ENCODE measurements at places on chromosomes 3 and 15.
A peak's percentile ranks its signal among the peaks of the same experiment; 100 is the strongest.

DNA sequence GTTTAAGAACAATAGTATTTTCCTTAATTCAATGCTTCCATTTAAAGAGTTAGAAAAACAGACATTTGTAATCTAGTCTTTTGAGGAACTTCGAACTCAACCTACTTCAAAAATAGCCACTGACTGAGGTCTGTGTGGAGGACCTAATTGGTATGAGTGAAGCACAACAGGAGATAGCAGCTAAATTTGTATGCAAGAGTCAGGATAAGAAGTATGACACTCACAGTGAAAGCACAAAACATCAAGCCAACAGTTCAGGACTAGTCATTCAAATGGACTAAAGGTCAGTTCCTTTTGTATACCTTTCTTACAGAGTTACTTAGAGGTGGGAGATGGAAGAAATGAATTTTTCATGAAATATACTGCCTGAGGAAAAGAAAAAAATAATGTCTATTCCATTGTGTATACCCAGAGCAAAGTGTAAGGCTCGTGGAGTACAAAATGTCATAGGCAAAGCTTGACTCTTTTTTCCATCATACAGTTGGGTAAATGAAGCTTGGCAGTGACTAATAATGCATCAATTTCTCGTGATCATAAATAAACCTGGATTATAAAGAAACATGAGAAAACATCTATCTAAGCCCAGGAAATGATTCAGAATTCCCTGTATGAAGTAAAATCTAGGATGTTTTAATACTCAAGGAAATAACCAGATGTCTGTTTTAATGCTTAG lies 1005.2 kb upstream of the CADM2 start:
- no peak for DNase-seq

GRCh38 chr15:48120745-48121144 lies at the start of gene SLC24A5:
TSS of gene SLC24A5 (plus strand) at chr15:48120990. CDS start at chr15:48121045, 55 bp downstream.
- DNase-seq = no peak

DNA sequence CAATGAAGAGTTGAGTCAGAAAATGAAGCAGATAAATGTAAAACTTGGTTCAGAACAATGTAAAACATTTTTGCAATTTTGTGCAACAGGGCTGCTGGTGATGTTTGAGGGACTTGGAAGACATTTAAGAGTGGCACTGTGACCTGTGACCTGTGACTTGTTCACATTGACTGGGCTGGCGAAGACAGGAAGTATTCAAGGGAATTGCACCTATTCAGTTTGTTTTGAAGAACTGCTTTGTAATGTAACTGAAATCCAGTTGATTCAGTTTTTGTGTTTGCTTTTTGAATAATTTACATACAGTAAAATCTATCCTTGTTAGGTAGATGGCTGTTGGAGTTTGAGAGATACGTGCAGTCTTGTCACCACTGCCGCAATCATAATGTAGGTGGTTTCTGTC lies 35.4 kb downstream of the MCTP2 start:
- DNase-seq = no peak

DNA sequence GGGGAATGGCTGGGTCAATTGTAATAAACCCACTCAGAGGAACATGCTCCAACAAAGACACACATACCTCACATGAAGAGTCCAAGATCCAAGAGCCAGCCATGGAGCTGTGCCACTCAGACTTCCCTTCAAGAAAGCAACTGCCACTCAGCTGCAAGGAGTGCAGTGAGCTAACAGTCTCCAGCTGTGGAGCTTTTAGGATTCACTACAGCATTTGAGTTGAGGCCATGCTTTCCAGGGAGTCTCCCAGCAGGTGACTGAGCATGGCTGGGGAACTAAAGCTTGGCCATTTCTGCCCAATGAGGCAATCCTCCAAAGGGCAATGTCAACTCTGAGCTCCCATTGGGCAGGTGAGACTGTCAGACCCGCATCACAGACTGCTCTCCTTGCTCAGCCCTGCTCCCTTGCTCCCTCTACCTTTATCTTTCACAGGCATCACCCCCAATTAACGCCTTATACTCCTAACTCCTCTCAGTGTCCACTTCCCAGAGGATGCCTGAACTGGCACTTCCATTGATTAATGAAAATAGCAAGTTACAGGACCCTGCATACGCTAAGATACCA lies 165.3 kb upstream of the CTNNB1 start:
- no peak for DNase-seq

GRCh38 chr3:123084738-123085237 lies 18.0 kb downstream of the PDIA5 start:
- no peak for DNase-seq

DNA sequence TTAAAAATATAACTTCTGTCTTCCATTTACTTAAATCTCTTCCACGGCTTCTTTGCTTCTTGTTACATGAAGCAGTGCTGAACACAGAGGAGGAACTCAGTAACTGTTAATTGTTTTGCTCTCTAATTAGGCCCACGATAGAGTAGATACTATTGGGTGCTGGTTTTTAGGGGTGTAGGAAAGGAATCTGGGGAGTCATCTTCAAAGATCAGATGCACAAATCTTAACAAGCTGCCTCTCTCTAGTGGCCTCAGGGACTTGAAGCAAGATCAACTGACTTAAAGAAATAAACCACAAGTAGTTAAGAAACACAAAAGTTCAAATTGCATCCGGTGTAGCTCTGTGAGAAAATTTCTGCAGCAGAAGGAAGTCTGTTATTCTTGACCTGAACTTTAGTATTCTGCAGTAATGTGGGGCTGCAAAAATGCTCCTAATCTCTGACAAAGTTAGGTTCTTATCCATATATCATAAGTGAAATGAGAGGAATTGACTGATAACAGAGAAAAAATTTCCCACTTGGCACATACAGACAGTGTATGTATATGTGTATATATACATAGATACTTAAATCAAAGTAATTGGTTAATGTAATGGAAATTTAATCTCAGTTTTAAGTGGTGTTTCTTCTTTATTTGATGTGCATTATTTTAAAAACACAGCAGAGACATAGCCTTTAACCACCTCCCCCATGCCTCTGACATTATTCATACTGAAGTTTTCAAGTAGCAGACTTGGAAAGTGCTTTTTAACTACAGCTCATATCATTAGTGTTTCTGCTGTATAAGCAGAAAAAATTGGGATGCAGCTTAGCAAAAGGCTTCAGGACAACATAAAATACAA lies 51.8 kb downstream of the CHST2 start:
- DNase-seq = peak; percentile 81

GRCh38 chr3:183991403-183991802 lies 26.3 kb downstream of the ABCC5 start:
- DNase-seq = peak; percentile 43

DNA sequence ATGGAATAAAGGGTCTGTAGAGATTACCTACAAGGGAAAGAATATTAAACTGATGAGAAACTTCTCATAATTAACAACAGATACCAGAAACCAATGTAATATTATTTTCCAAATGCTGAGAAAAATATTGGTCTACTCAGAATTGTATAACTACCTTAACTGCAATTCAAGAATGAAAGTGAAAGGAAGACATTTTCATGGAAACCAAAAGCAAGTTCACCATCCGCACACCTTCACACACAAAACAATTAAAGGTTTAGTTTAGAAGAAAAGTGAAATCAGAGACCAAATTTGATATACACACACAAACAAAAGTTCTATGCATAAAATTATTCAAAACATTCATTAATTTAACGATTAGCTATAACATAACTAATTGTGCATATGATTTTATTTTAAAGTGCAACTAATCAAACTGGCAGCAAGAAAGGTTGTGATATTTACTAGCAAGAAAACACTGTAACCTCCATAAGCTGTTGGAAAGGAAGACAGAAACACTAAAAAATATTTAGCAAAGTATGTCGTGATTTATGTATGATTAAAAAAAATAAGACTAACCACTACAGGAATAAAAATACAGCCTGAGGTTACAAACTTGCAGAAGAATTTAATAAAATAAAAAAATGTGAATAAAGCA lies 395.5 kb downstream of the FGF12 start:
- no peak for DNase-seq

DNA sequence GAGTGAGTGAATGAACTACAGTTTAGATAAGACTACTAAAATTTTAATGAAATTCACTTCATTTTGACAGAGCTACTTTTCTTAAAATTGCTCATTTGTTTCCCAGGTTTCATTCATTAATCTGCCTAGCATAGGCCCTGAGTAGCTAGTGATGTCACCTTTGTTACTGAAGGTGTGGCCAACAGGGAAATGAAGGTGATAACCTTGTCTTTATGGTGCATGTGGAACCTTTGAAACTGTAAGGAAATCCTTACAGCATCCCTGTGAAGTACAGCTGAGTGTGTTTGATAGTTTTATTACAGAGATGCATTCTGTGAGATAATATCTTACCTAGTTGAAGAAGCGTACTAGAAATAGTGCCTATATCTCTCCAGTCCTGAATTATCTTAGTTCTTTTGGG lies 112.9 kb downstream of the AKAP13 start:
- no peak for DNase-seq

GRCh38 chr3:24508423-24508839 lies 13.8 kb upstream of the THRB start:
- no peak for DNase-seq

GRCh38 chr15:36994790-36995189 lies 105.6 kb downstream of the MEIS2 start:
- no peak for DNase-seq

DNA sequence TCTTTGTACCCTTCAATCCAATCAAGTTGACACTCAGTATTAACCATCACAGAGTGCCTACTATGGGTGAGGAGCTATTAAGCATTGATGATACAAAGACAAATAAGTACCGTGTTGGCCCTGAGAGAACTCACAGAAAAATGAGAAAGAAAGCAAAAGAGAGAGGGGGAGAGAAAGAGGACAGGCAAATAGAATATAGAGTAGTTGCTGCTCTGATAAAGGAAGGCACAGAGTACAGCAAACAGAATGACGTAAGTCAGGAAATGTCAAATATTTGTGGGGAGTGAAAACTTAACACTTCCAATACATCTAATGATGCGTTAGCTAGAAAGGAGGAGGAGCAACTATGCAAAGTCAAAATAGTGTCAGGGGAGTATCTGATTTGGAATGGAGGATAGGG lies 320.6 kb upstream of the KCNH8 start:
- no peak for DNase-seq

DNA sequence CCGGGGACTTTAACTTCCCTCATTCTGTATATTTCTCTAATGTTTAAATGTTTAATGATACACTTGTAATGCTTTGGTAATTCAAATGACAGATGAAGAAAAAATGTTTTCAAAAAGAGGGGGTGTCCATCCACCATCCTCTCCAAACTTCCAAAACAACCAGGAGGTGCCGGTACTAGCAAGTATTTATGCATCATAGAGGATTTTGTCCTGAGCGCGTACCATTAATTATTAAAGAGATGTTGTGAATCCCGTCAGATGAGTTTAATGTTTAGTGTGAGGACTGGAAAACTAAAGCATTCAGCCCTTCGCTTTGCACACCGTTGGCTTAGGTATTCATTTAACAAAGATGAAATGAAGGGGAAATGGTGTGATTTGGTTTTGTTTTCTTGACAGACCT lies 1.3 kb downstream of the SLC28A1 start:
- no peak for DNase-seq

DNA sequence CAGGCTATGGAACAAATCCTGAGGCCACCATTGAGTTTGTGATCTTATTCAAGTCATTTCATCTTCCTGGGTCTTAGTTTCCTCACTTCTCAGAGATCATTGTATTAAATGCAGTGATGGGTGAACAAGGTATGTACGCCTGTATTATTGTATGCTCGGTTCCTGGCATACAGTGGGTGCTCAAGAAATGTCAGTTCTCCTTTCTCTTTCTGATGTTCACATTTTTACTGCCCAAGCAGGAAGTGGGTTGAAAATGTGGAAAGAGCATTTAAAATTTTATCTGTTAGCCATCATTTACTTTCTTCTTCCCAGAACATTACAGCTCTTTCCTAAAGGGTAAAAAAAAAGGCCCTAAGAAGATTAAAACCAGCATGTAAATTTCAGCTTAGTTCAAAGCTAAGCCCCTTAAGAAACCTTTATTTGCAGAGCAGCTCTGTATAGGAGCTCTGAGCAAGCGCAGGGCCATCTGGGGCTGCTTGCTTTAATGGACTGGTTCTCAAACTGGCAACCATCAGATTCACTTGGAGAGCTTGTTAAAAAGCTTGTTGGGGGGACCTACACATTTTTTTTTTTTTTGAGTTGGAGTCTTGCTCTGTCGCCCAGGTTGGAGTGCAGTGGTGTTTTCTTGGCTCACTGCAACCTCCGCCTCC lies 179.4 kb downstream of the CHST2 start:
- no peak for DNase-seq
